CD4-positive, CD25-positive, alpha-beta regulatory T cell (primary cell): ENCODE measurements at places on chromosomes 6 and 20. TPM values are rescaled to one million over a fixed set of nuclear protein-coding genes. Genes with fewer than 3 reads are reported as not detected.

Gene BCAS4
- 8.0 TPM for total RNA-seq

Gene MRS2
- total RNA-seq, result 9.7 TPM

- no peaks in the 10 kb centered on the region for H3K36me3 ChIP-seq
- no peaks in the 10 kb centered on the region for H3K27me3 ChIP-seq
- H3K4me3 ChIP-seq, result no peak overlapping the region
Measured at GRCh38 chr6:31339210-31339609, 17.8 kb downstream of the HLA-B start.

GRCh38 chr6:109793792-109794191 lies 102.7 kb downstream of the FIG4 start:
- no peak overlapping the region for H3K27ac ChIP-seq
- no peaks in the 10 kb centered on the region for H3K27me3 ChIP-seq

- peaks cover 35% of the 10 kb centered on the region for H3K36me3 ChIP-seq
- no peaks in the 10 kb centered on the region for H3K4me1 ChIP-seq
- no peaks in the 10 kb centered on the region for H3K27me3 ChIP-seq
- no peak overlapping the region for H3K27ac ChIP-seq
- no peak for DNase-seq
Measured at GRCh38 chr20:49633643-49634042, 65.7 kb upstream of the PTGIS start.

DNA sequence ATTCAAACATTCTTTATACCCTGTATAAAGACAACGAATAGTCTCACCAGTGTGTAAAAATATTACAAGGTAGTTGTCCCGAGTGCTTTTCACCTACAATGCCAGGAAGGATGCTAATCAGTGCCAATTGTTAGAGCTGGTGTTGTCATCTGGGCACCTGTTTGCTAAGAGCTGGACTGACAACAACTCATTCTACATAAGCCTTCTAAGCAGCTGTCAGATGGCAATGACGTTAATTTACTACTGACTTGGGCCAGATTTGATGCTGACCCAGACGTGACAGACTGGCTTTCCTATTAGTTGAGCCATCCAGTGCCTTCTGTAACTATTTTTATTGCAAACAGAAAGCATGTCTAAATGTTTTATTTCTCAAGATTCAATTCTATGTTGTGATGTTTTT lies 355.2 kb downstream of the ADGRB3 start:
- no peaks in the 10 kb centered on the region for H3K36me3 ChIP-seq
- H3K27me3 ChIP-seq, result no peaks in the 10 kb centered on the region
- no peak for DNase-seq
- no peaks in the 10 kb centered on the region for H3K4me1 ChIP-seq

DNA sequence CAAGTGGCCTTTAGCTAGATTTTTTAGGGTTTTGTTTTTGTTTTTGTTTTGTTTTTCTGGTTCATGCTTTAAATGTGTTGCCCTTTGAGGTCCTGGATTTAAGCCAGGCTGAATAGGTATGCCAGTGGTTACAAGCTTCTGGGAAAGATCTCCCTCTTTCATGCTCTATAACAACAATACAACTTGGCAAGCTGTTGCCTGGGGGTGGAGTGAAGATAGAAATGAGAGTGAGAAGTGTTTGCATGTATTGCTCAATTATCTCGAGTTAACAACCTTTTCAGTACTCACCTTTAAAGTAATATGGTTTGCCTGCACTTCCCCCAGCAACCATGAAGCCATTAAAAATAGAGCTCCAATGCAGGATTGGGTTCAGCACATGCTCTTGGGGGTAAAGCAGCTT lies 19.2 kb upstream of the HAO1 start:
- peaks cover 8% of the 10 kb centered on the region for H3K27me3 ChIP-seq
- no peaks in the 10 kb centered on the region for H3K4me1 ChIP-seq
- H3K4me3 ChIP-seq, result no peak overlapping the region
- DNase-seq, result no peak
